ENCODE measurements at places on chromosomes 5 and 9.

GRCh38 chr5:39712316-39713249 lies 287.8 kb upstream of the DAB2 start:
- no peak for DNase-seq

GRCh38 chr9:104746798-104747197 lies 685 bp upstream of the NIPSNAP3A start:
- DNase-seq = no peak

DNA sequence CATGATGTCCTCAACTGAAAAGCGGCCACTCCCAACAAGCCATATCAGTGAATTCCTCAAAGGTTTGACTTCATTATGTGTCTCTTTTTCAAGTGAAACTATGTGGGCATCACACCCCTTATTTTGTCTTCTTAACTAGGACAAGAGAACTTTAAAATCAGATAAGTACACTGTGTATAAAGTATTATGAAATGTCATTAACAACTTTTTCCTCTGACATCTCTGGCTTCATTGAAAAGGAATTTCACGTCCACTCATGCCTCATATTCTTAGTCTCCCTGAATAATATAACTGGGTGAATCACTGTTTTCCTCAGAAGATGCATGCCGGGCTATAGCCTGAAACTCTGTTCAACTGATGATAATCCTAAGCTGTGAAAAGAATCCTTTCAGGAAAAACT lies 415.8 kb downstream of the ACTL7B start:
- DNase-seq = no peak

DNA sequence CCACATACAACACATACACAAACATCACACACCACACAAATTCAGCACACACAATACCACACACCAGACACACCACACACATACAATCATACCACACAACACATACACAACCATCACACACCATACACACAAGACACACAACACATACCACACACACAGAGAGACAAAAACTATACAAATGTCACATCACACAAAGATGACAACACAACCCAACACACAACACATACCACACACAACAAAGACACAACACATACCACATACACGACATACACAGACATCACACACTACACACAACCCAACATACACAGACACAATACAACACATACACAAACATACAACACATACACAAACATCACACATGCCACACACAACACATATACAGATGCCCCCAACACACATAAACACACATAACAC lies 44.8 kb downstream of the ROR2 start:
- no peak for DNase-seq

GRCh38 chr9:7104625-7105024 lies 346.9 kb downstream of the KDM4C start:
- DNase-seq = no peak

DNA sequence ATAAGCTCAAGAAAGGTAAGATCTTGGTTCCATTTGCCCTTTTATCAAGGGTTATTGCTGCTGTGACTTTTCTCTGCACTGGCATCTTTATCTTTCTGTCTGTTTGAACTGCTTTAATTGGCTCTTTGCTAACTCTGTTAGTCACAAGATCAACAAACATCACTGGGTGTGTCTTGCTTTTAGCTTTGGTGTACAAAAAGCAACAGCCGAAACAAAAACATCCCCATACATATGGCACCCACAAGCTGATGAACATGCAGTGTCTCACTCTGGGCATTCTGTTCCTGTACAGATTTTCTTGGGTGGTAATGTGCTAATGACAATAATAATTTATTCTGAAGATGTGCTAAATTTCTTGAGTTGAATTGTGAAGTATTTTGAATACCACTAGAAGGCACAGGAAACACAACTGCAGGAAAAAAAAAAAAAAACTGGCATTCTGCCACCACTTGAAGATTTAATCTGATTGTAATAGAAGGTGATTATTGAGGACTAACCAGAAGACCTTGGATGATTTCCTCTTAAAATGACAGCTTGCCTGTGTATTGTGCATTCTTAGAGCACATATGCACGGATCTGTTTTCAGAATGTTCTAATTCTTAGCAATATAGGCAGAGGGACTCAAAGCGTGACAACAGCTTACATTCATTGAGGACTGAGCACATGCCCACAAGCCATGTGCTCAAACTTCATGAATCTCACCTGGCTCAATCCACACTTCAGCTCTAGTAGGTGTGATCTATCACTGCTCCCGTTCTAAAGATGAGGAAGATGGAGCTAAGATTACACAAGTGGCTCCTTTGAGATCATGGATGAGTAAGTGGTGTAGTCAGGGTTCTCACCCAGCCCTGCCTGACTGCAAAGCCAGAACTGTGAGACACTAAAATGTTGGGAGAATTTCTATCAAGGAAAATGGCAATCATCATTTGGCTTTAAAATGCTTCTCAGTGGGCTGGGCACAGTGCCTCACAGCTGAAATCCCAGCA lies 96.4 kb downstream of the EBF1 start:
- no peak for DNase-seq

- DNase-seq = no peak
Measured at GRCh38 chr5:90878549-90879196, 320.1 kb downstream of the ADGRV1 start.

GRCh38 chr5:109483395-109483971 lies 73.7 kb upstream of the PJA2 start:
- DNase-seq = no peak

DNA sequence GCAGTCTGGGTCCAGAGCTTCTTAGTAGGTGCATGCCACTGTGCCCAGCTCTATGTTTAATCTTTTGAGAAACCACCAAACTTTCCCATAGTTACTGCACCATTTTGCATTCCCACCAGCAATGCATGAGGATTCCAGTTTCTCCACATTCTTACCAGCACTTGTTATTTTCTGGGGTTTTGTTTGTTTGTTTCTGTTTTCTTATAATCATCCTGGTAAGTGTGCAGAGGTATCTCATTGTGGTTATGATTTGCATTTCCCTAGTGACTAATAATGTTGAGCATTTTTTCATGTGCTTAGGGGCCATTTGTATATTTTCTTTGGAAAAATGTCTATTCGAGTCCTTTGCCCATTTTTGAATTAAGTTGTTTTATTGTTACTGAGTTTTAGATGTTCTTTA lies 11.4 kb downstream of the FOXE1 start:
- DNase-seq = no peak

DNA sequence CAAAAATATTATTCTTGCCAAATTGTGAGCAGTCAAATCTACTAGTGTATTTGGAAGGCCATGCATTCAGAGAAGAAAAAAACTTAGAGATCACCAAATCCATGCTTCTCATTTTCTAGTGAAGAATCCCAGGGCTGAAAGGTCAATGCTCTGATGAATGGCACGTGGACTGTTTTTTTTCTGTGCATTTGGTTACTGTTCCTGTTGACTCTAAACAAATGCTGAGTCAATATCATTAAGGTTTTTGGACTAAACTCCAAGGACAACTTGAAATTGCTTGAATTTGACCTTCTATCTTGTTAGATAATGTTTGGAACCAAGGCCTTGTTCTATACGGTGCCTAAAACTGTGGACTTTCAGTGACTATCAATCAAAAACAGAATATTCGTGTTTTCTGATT lies 142.2 kb downstream of the OSTF1 start:
- no peak for DNase-seq

DNA sequence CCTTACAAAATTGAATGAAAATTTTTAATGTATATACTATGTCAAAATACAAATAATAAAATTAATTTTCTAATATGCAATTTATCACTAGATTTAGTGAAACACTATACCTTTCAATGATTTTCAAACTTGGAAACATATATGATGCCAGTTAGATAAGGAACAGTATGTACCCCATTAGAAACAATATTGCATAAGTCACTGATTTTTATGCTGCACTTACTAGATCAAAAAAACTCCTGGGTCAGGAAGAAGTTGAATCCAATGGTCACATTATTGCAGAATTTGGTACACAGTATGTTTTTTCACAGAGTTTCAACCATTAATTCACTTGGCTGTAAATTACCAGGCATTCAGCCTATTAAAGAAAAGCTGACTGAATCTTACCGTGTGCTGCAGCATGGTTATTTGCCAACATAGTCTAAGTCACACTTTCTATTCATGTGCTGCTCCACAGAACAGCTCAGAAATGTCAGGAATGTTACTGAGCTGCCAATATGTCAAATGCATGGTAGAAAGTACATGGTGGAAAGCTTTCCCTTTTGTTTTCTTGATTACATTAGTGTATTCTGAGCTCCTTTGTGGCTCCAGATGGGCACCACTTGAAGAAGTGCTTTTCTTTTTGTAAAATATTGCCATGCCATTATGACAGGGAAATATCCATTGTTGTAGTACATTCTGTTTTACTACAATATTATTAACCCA lies 9.9 kb upstream of the PRR16 start:
- DNase-seq = no peak

- DNase-seq = no peak
Measured at GRCh38 chr5:4563400-4563799, 576.7 kb upstream of the ADAMTS16 start.

- DNase-seq = no peak
Measured at GRCh38 chr9:126211441-126212074, 115.1 kb upstream of the MVB12B start.

DNA sequence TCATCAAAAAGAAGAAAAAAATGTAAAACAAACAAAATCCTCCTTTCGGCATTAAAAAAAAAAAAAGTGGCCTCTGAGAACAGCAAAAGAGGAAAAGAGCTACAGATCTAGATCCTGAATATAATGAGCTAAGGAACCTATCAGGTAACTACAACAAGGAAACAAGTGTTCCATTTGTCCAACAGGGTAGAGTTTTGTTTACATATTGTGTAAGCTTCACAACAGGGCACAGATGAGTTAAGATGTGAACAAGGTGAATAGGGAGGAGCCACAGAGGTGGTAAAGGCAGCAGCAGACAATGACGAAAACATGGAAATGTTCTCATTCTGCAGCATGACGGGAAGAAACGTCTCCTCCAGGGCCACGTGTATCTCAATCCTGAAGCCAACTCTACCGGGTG lies 14.4 kb downstream of the ELP1 start:
- no peak for DNase-seq

DNA sequence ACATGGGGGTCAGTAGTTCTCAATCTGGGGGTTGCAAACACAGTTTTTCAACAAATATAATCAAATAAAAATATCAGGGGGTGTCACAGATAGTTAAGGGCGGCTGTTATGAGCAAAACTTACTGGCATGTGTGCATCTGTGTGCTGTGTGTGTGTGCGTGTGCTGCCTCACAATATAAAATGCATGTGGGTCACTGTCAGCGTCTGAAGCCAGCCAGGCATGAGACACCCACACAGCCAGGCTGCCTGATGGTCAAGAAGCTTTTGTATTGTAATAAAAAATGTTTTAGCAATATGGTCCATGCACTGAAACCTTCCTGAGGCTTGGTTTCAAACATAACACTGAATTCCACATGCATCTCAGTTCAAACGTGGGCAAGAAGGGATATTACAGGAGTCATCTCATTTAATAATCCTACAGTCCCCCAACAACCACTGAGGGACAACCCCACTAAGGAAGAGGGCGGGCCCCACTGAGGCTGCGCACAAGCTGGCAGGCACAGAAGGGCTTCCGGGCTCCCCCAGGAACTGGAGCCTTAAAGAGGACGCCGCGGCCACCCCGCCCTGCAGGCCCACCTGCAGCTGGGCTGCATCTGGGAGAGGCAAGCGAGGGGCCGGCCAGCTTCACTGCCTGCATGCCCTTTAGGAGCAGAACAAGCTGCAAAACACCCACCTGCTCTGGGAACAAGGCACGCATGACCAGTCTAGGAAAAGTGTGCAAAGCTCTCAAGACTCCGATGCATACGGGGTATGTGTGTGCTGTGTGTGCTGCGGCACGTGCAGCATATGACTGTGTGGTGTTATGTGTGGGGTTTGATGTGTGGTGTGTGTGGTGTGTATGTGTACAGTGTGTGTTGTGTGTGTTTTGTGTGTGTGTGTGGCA lies 14.1 kb downstream of the SEMA4D start:
- DNase-seq = peak; percentile 57

- no peak for DNase-seq
Measured at GRCh38 chr5:83396662-83397061, 74.9 kb upstream of the VCAN start.

- DNase-seq = no peak
Measured at GRCh38 chr5:114166081-114166480, 195.8 kb upstream of the KCNN2 start.

DNA sequence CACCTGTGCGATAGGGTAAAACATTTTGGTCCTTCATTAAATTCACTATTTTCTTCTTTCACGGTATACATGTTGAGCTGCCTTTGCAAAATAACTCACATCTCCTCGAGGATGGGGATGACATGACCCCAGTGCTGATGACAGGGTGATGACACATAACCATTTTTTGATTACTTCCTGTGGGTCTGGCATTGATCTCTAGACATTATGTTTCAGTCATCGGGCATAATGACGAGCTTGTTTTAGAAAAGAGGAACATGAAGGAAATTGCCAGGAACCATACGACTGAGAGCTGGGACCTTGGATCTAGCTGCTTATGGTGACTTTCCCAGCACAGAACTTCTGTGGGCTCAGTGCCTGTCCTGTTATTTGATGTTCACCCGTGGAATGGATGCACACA lies 25.2 kb downstream of the COL5A1 start:
- no peak for DNase-seq

DNA sequence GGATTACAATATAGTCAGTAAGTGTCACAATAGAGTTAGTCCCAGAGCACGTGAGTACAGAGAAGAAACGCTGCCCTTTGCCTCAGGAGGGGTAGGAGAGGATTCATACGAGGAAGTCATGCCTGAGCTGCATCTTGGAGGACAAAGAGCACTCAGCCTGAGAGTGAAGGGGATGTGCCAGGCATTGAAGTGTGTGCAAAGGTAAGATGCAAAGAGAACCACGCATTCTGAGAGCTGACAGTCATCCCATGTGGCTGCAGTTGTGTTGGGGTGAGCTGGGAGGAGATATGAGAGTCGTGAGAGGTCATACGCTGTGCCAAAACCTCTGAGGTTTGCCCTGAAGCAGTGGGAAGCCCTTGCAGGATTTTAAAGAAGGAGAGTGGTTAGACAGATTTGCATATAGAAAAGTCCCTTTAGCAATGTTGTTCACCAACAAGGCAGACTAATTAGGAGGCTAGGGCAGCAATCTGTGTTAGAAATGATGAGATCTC lies 97.5 kb downstream of the PIP5K1B start:
- DNase-seq = peak; percentile 13

- DNase-seq = no peak
Measured at GRCh38 chr5:95934207-95934804, 27.3 kb downstream of the ELL2 start.

GRCh38 chr9:93644397-93645088 lies 68.2 kb downstream of the PHF2 start:
- no peak for DNase-seq

DNA sequence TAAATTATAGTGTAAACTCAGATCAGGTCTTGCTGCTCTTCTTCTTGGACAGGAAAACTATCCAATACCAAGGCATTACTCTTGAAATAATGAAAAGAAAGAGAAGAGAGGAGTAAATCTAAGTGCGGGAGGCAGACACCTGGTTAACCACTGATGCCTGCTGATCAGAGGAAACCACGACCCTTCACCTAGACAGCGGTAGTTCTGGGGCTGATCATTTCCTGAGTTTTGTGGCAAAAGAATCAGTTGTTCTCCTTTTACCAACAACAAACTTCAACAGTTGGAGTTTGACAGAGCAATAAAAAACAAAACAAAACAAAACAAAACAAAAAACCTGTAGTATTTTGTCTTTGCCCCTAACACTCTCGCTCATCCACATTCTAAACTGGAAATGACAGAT lies 3.0 kb downstream of the RLN1 start:
- peak; percentile 16 for DNase-seq

GRCh38 chr9:124293718-124294506 lies 36.2 kb downstream of the NEK6 start:
- no peak for DNase-seq
